Left renal cortex interstitium (tissue), 4 donors: ENCODE measurements at places on chromosomes 16 and 17. TPM values are rescaled to one million over a fixed set of nuclear protein-coding genes. Genes with fewer than 3 reads are reported as not detected.

DNA sequence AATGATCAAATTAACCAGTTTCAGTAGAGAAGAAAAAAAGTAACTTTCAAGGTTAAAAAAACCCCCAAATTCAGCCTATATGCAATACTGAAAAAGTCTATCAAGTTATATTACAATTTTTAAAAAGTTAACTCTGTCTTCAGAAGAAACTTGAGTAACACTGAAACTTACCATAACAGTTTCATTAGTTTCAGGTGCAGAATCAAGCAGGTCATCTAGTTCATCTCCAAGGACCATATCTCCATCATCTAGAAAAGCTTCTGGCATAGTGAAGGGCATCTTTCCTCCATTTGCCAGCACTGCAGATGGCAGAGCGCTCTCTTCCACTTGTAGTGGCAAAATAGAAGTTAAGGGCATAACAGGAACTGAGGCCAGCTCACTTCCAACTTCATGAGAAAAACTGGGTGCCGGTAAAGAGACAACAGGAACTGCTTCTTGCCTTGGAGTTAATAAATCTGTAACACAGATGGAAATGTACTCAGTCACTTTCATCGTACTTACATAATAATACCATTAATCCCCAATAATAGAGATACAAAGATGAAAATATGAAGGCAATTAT is 22.9 kb downstream of the ZC3H7A start:
- DNase-seq = no peak

DNA sequence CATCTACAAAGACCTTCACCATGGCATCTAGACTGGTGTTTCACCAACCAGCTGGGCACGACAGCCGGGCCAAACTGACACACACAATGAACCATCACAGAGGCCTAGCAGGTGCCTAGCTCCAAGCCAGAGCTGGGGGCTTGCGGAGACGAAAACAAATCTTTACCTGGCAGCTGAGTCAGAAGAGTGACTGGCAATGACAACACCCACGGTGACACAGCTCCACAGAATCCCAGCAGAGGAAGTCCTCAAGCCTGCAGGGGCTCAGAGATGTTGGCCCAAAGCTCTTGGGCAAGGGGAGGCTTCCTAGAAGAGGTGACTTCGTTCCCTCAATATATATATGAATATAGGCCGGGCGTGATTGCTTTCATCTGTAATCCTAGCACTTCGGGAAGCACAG is 5.1 kb downstream of the MMP25 start:
- DNase-seq = no peak

- DNase-seq = no peak
Measured at GRCh38 chr16:66651965-66652364, 44.6 kb downstream of the CMTM4 start.

DNA sequence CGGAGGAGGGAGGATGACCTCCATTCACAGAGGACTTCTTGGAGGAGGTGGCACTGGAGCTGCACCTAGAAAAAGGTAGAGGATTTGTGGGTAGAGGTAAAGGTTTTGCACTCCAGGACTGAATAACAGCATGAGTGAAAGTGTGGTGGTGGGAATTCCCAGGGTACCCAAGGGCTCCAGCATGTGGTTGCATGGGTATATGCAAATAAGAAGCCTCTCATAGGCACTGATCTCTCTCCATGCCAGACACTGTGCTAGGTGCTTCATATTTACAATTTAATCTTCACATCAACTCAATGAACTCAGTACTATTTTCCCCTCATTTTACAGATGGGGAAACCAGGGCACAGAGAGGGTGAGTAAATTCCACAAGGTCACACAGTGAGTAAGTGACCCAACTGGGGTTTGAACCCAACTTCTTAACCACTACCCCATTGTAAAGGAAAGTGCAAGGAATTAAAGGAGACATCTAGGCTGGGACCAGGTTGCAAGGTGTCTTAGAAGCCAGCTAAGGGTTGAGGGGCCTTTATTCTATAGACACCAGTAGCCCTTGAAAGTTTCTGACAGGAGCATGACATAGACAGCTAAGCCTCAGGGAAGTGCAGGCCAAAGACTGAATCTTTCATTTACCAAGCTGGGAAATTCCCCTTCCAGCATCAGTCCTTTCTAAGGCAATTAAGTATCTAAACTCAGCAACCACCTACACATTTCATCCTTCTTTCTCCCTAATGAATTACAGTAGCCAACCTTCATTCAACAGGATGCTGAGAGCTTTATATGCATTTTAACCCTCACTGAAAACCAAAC is 21.3 kb downstream of the SCNN1B start:
- DNase-seq = no peak

TOB1 gene
- polyA plus RNA-seq = 41.4 TPM

GRCh38 chr16:16007743-16008111 is 58.3 kb downstream of the ABCC1 start:
- DNase-seq = no peak

TNFSF12 gene
- polyA plus RNA-seq = 24.4 TPM

DNA sequence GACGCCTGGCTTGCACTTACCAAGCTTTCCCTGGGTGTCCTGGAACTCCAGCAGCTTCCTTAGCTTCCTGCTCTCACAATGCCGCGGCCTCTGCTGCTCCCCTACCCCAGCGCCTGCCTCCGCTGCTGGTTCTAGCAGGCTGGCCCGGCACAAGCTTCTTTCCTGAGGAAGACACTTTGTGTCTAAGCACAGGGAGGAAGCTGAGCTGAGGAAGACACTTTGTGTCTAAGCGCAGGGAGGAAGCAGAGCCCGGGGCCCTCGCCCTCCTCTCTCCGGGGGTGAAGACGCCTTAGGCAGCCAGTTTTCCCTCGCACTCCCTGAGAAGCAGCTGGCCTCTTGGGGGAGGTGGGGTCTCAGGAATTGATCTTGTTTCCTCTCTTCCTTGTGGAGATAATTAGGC is 64.9 kb downstream of the PLD6 start:
- DNase-seq = no peak

DNAI2 gene
- polyA plus RNA-seq = 0.16 TPM

KRT23 gene
- polyA plus RNA-seq = 1.5 TPM

DNA sequence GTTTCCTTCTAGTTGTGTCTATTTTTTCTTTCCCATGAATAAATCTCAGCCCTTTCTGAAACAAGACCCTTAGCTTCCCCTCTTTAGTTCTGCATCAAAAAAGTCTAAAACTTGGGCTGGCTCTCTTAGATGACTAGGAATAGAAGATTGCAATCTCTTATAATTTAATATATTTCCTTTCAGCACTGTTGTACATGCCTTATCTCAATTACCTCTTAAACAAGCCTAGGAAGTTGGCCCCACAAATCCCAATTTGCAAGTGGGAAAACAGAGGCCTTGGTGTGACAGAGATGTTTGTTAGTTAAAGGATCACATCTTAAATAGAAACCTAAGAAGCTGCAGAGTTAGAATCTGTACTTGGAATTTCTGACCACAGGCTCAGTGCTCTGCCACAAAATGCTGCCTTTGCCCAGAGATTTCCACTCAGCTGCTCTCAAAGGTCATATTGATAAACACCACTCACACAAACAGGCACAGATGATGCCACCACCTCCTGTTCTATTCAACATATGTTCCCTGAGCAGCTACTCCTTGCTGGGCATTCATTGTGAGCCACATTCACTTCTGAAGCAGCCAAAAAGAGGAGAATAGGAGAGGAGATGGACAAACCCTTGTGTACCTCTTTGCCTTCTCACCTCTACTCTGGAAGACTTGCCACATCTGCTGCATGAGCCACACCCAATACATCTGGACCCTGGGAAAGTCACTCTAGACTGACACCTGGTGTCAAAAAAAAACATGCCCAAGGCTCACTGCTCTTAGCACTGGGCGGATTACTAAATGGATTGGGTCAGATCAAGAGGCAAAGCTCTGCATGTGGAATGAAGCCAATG is 5.5 kb downstream of the CCDC182 start:
- DNase-seq = no peak

DNA sequence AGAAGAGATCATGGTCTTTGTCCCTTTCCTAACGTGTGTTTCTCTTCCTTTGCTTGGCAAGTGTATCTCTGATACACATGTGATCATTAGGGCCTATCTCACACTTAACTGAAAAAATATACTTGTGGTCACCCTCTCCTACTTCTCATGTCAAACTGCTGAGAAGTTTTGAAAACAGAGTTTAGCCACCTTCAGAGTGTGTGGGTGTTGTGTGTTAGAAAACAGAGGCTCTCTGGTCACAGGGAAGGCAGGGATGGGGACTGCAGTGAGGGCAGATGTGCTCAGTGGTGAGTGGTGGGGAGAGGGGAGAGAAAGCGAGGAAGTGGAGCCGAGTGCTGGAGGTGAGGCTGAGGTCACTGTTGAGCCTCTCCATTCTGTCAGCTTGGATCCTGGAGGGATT is 29.4 kb downstream of the GRB7 start:
- no peak for DNase-seq

- no peak for DNase-seq
Measured at GRCh38 chr16:70161350-70161749, 12.2 kb upstream of the CLEC18C start.

DNA sequence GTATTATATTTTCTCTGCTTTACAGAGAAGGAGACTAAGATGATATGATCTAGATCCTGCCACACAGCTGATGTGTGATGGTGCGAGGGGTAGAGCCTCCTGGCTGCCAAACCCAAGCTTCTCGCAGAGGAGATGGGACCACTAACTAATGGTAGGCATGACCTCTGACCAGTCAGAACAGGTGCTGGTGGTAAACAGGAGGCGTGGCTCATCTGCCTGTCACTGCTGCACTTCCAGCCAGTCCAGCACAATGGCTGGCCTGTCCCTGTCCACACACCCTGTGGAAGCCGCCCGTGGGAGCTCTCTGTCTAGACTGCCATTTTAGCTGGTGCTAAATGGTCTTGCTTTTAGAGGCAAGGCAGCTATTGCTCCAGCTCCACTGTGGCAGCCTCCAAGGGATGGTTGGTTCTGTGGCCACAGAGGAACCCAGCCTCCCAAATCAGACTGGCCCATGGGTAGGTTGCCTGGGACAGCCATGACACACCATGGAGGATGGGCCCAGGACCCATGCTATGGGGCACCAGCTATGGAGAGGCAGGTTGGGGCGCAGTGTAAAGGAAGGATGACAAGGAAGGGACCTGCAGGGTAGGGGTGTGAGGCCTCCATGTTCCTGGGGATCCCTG is 86.7 kb downstream of the KSR1 start:
- DNase-seq = no peak

- DNase-seq = no peak
Measured at GRCh38 chr17:64039106-64039400, 18.6 kb upstream of the ICAM2 start.

- DNase-seq = no peak
Measured at GRCh38 chr17:64441772-64442540, 7.0 kb upstream of the MILR1 start.

DNA sequence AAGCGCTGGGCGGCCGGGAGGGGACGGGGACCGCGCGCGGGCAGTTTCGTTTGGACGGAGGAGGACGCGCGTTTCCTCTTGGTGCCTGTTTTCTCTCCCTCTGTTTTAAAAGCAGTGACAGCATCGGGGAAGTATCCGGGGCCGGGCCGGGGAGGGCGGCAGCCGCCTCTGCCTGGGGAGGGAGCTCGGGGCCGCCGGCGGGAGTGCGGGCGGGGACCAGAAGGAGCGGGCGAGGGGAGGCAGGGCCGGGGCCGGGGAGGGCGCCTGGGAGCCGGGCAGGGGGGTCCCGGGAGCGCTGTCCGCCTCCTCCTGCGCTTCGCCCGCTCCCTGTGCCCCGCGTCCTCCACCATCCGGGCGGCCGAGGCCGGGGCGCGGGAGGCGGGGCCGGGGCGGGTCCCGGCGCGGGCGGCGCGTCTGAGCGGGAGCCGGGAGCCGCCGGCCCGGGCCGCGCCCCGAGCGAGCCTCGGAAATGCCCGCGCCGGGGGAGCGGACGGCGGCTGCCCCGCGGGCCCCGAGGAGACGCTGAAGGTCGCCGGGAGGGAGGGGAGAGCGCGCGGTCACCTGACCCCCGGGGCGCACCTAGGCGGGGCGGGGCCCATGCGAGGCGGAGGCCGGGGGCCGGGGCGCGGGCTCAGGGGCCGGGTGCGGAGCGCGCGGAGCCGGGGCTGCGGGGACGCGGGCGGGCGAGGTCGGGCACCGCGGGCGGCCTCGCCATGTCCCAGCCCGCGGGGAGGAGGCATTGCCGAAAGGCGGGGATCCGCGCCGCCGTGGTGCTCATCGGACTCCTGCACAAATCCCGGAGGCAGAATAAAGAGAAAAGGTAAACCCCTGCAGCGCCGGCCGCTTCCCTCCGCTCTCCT is 57.3 kb downstream of the RAP1GAP2 start:
- DNase-seq = no peak

- DNase-seq = no peak
Measured at GRCh38 chr16:48353565-48354163, 31.5 kb downstream of the SIAH1 start.

DNA sequence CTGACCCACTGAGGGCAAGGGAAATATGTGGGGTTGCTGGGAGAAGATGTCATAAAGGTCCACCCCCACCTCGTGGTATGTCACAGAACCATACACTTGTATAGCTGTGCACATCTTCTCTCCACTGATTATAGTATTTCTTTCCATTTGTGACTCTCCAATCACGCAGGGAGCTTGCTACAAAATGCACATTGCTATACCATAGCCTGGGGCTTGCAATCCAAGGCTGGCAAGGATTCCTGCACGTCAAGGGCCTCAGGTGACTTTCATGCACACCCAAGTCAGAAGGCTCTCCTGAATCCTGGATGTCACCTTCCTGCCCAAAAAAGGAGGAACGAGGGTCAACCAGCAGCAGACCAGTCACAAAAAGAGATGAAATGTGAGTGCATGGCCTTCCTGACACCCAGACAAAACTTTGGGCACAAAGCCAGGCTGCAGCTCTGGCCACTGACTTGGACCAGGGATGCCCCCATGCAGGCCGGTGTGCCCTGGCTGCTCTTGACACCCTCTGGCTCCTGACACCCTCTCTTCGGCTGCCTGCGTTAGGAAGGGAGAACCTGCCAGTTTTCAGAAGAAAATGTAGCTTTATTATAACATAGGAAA is 12.1 kb downstream of the TBC1D26 start:
- no peak for DNase-seq

HOXB1 gene
- polyA plus RNA-seq = 0.53 TPM

CCL3 gene
- 6.7 TPM for polyA plus RNA-seq

ADORA2B gene
- polyA plus RNA-seq = 7.5 TPM

GRCh38 chr17:62724398-62725146 is 83.5 kb downstream of the MARCHF10 start:
- no peak for DNase-seq

- no peak for DNase-seq
Measured at GRCh38 chr17:78478757-78479297, 98.4 kb downstream of the DNAH17 start.

- DNase-seq = peak; percentile 15
Measured at GRCh38 chr16:19389246-19389645, 28.4 kb upstream of the TMC5 start.

- DNase-seq = no peak
Measured at GRCh38 chr17:42387661-42388380, 421 bp downstream of the STAT3 start.

DNA sequence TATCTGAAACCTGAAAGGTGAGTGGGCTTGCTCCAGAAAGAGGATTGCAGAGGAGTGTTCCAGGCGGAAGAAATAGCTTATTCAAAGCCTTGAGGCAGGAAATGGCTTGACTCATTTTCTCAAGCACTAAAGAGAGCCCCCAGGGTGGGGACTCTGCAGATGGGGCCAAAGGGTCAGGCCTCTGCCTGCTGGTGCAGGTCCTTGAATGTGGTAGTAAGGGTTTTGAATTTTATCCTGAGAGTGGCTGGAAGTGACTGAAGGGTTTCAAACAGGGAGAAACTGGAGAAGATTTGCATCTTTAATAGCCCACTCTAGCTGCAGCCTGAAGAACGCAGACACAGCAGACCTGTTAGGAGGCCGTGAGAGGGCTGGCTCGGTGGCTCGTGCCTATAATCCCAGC is 144.4 kb downstream of the CCT6B start:
- no peak for DNase-seq
